ENCODE measurements at places on chromosomes 4 and X.

DNA sequence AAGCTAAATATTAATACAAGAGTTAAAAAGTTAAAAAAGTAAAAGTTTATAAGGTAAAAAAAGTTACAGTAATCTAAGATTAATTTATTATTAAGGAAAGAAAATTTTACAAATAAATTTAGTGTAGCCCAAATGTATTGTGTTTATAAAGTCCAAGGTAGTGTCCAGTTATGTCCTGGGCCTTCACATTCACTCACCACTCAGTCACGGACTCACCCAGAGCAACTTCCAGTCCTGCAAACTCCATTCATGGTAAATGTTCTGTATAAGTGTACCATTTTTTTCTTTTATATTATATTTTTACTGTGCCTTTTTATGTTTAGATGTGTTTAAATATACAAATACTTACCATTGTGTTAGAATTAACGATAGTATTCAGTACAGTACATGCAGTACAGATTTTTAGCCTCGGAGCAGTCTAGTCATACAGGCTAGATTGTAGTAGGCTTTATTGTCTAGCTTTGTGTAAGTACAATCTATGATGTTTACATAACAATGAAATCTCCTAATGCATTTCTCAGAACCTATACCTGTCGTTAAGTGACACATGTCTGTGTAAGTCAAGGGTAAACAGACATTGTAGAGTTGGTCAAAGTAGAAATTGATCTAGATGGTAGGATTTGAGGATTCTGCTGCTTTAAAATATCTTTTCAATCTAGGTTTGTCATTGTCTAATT is 197.7 kb downstream of the GC start:
- DNase-seq, result no peak

DNA sequence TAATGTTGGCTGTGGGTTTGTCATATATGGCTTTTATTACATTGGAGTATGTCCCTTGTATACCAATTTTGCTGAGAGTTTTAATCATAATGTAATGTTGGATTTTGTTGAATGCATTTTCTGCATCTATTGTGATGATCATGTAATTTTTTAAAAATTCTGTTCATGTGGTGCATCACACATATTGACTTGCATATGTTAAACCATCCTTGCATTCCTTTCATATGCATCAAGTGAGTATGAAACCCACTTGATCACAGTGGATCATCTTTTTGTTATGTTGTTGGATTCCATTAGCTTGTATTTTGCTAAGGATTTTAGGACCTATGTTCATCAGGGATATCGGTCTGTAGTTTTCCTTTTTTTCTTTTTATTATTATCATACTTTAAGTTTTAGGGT is 12.1 kb downstream of the HEPH start:
- DNase-seq, result no peak

DNA sequence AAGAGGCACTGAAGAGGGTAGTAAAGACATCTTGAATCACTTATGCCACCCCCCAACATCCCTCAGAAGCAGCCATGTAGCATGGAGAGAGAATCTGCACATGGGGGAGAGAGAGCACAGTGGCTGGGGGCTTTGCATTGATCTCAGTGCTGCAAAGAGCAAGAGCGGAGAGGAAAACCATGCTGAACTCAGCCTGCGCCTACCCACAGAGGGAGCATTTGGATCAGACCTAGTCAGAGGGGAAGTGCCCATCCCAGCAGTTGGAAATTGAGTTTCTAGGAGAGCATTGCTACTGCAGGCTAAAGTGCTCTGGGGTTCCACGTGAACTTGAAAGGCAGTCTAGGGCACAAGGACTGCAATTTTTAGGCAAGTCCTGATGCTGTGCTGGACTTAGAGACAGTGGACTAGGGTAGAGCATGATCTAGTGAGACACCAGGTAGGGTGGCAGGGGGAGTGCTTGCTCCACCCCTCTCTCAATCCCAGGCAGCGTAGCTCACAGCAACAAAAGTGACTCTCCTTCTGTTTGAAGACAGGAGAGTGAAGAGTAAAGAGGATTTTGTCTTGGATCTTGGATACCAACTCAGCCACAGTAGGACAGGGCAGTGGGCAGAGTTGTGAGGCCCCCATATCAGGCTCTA is 9.0 kb upstream of the PROM1 start:
- DNase-seq, result no peak

DNA sequence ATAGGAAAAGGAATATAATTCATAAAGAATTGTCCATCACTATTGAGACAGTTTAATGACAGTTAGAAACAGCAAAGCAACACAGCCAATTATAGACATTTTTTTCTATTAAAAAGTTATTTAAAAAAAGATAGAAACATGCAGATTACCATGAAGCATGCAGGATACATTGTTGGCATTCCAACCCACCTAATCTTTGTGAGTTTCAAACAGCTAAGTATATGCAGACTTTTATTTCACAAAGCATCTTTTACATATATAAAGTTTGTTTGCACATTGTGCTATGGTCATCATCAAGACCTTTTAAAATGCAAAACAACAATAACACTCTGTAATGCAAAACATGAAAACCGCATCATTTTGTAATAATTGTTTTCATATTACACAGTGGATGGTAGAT is 125.9 kb upstream of the ETNPPL start:
- no peak for DNase-seq

Measured in stimulated activated CD8-positive, alpha-beta memory T cell treated with anti-CD3 and anti-CD28 coated beads, Interleukin-4, amount 100 ng/mL, for 4 hours (primary cell).